Urothelium cell line (cell line): ENCODE measurements at places on chromosomes 2 and 18.

DNA sequence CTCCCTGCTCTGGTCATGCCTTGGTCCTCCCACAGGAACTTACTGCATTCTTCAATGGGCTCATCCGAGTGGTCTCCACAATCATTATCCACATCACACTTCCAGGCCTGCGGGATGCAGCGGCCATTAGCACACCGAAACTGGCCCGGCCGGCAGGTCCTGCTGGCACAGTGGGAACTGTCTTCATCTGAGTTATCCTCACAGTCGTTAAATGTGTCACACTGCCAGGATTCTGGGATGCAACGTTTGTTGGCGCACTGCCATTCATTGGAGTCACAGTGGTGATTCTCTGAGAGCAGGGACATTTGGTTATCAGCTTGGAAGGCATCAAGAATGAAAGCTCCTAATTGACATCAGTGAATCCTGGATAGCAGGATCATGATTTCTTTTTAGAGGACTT lies 104.5 kb downstream of the DHRS9 start:
- DNase-seq, result no peak

DNA sequence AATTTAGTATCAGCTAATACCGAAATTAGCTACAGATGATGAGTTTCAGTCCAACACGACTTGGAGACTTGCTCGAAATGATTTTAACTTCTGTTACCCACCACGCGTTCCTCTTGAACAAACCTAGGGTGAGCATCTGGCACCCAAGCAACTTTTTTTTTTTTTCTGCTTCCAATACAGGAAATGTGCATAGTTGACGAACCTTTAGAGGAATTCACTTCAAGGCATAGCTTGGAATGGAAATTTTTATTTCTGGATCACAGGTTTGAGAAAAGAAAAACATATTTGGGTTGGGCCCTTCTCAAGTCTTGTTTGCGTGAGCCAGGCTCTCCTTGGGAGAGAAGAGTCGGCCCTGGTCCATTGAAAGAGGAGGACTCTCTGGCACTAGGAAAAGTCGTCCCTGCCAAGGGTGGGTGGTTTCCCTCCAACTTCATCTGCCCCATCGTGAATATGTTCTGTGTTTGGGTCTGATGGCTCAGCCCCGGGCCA lies 37.4 kb upstream of the RPL31 start:
- no peak for DNase-seq

- DNase-seq, result no peak
These were observed 1.5 kb downstream of the ESCO1 start for GRCh38 chr18:21598726-21599584.

DNA sequence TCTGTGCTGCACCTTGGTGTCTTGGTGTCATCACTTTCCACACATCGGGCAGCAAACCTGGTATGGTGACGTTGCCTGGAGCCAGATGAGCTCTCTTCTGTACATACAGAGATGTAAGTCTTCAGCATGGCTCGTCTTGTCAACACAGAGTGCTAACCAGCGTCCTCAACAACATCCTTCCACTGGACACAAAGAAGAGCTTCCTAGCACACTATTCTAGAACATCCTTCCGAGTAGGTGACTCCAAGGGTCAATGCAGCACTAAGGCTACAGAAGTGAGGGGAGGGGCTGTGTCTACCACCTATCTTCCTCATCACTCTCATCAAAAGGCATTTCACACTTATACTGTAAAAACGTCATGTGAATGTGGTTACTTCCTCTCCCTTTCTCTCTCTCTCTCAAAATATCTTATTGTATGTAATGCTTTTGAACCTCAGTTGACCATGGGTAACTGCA lies 108.1 kb upstream of the SLC1A4 start:
- no peak for DNase-seq

- no peak for DNase-seq
These were observed 23.3 kb downstream of the KLF7 start for GRCh38 chr2:207142461-207142860.

DNA sequence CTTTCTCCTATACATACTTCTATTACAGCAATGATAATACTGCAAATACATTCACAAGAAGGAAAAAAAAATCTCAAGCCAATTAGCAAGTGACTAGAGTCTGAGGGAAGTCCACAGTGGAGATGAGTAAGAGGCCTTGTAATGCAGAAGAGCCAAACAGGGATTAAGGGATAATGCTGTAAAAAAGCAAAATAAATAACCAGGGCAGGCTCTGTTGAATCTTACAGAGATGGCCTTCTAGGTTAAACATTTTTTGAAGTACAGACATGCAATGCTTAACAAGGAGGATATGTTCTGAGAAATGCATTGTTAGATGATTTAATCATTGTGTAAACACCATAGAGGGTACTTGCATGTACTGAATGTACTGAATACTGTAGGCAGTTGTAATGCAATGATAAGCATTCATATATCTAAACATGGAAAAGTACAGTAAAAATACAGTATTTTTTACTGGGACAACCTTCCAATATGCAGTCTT lies 122.1 kb upstream of the RMDN2 start:
- DNase-seq, result peak; percentile 32

DNA sequence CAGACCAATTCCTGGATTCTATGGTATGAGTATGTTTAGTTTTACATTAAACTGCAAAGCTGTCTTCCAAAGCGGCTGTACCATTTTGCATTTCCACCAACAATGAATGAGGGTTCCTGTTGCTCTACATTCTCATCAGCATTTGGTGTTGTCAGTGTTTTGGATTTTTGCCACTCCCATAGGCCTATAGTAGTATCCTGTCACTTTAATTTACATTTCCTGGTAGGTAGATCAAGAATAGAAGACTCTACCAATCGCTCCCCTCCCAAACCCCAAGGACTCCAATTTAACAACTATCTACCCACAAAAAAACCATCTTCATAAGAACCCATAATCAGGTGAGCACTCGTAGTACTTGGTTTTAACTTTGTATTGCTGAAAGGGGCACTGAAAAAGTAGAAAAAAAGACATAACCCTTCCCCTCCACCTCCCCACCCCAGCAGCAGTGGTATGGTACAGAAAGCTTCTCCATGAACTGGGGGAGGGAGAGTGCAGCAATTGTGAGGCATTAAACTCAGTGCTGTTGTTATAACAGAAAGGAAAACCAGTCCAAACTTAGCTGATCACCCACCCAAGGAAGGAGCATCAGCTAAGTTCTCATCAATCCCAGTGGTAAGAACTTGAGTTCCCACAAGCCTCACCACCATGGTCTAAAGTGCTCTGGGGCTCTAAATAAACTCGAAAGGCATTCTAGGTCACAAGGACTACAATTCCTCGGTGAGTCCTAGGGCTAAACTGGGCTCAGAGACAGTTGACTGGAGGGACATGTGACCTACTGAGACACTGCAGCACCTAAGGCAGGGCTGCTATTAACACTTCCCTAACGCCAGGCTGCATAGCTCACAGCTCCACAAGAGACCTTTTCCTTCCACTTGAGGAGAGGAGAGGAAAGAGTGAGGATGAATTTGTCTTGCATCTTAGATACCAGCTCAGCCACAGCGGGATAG lies 35.5 kb upstream of the CYTIP start:
- no peak for DNase-seq

DNA sequence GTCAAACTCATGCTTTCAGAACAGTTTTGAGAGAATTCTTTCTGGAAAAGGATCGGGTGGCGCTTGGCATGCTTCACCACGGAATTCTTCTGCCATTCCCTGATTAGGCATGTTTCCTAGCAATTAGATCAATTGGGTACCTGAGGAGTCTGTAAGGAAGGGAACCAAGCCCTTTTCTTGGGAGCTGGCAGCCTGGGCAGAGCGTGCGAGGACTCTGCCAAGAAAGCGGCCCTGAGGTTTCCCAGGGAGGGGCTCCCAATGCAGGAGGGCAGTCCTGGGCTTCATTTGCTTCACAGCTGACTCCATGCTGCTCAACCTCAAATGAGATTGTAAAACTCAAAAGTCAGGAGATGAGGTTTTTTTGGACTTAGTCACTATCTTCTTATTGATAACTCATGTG lies 60.3 kb downstream of the MYCN start:
- DNase-seq, result no peak

DNA sequence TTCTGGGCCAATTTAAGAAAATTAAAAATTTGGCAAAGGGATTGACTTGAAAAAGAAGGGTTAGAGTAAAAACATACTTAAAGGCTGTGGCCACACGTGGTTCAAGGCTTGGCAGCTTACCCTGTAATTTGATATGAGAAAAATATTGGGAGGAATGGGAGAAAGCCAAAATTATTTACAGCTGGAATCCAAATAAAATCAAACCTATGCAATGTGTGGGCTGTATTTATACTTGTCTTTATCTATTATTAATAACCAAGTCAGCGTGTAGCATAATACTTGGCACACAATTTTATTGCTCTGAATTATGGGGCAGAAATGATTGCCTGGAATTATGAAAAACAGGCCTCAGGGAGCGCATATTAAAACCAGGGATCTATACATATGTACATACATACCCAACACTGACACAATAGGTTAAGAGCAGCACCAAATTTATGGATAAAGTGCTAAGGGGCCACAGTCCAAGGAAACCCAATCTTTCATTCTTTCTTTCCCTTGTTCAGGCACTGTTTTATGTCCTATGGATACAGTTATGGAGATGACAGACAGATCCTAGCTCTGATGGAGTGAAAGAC lies 35.6 kb downstream of the FAM124B start:
- no peak for DNase-seq

DNA sequence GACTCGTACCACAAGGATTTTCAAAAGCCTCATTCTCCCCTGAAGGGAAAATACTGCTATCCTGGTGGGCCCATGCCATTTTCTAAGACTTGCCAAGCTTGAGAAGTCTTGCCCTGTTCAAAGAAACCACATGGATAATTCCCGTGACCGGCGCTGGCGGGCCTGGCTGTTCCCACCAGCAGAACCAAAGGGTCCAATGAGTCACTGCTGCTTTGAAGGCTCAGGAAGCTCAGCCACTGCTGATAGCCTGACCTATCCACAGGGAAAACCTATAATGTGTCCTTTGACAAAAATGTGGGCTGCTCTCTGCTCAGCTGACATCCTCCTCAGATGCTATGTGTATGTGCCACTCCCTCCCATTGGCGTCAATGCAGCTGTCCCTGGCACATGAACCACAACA lies 137.9 kb upstream of the RAB12 start:
- no peak for DNase-seq

DNA sequence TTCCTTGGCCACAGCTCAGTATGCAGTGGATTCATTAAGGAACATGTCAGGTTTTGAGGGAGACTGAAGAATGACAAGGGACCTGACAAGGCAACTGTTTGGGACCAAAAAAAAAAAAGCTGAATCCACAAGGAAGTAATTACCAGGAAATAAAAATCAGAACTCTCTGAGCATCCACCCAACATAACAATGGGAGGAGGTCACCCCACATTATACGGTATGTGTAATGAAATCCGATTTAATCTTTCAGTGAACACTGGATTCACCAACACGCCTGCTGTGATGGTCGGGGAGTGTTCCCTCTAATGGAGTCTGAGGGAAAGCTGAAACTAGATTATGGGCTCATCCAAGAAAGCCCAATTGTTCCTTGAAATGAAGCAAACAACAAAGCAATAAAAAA lies 329.3 kb downstream of the ETAA1 start:
- no peak for DNase-seq

GRCh38 chr2:44821500-44821899 lies 120.0 kb upstream of the SIX3 start:
- DNase-seq, result no peak

- no peak for DNase-seq
These were observed 81.6 kb downstream of the LRRFIP1 start for GRCh38 chr2:237708961-237709360.

DNA sequence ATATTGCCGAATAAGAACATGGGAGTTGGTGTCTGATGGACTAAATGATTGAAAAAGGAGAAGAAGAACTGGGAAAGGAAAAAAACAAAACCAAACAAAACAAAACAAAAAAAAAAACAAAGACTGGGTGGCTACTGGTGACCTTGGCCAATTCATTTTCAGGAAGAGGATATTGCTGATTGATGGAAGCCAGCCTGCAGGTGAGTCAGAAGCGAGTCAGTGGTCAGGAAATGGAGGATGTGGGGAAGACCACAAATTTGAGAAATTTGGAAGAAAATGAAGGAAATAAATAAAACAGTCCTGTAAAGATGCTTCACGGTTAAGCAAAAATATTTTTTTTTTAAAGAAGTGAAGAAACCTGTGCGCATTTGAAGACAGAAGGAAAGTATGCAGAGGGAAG lies 296.9 kb downstream of the ZNF521 start:
- DNase-seq, result peak; percentile 16

DNA sequence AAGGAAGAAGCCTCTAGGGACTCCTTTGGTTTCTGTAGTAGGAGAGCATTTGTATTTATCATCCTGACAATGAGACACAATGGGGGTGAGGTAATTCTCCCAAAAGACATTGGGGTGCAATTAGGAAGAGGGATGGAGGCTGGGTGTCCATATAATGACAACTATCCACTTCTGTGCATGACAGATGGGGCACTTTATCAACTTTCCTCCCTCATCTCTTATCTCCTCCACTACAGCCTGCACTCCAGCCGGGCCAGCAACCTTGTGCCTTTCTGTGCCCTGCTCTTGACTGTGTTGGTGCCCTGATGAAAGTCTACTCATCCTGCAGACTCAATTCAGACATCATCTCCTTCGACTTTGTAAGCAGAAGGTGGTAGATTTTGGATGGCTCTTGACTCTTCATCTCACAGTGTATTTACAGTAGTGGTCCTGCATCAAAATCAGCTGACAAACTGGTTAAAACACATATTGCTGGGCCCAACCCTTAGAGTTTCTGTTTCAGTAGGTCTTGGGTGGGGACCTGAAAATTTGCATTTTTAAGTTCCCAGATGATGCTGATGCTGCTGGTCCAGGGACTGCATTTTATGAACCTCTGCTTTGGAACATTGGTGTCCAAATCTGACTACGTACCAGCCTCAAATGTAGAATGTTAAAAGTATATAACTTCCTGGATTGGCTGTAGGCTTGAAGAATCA lies 40.8 kb upstream of the CFAP36 start:
- DNase-seq, result no peak

GRCh38 chr2:161123531-161124030 lies 36.6 kb upstream of the TANK start:
- DNase-seq, result no peak

DNA sequence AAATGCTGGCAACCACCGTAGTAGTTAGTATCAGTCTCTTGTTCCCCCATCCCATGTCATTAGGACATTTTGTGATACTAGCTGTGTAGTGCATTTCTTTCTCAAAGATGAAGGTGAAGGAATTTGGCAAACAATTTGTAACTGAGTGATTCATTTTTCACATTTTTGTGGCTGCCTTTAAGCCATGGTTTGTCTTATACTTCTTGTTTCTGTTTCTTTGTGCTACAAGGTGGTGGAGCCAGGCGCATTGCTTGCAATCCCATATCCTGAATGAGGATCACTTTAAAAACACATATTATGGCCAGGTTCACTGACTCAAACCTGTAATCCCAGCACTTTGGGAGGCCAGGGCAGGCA lies 40.6 kb downstream of the GPD2 start:
- peak; percentile 46 for DNase-seq

- no peak for DNase-seq
These were observed 108.6 kb downstream of the COMMD1 start for GRCh38 chr2:62014102-62014501.
